ENCODE measurements at places on chromosomes 12 and 14.

DNA sequence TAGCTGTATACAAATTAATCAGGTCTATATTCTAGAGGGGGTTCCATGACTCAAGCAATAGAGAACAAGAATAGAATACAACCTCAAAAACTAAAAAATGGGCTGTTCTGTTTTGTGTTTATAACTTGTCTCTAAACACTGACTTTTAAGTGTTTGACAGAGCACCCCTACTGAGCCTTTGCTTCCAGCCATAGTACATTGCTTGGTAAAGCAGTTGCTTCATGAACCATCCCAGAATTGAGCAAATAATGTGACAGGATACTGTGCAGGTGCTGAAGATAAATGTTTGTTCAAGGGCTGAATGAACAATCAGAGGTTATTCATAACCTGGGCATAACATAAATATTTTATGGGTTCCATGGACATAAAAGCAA, 11.5 kb downstream of the SPTSSA start:
- DNase-seq: no peak

- DNase-seq: no peak
Measured at GRCh38 chr12:113974006-113974405, 7.9 kb upstream of the RBM19 start.

DNA sequence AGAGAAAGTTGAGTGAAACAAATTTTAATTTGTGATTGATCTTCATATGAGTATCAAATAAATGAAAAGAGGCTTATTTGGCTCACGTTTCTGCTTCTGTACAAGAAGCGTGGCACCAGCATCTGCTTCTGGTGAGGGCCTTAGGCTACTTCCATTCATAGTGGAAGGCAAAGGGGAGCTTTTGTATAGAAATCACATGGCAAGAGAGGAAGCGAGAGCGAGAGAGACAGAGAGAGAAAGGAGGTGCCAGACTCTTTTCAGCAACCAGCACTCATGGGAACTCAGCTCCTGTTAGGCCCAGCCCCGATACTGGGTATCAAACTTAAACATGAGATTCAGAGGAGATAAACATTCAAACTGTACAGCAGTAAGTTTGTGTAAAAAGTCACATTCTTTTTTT, 121.4 kb downstream of the SYNE2 start:
- no peak for DNase-seq

- no peak for DNase-seq
Measured at GRCh38 chr12:26471560-26471959, 276.2 kb downstream of the SSPN start.

DNA sequence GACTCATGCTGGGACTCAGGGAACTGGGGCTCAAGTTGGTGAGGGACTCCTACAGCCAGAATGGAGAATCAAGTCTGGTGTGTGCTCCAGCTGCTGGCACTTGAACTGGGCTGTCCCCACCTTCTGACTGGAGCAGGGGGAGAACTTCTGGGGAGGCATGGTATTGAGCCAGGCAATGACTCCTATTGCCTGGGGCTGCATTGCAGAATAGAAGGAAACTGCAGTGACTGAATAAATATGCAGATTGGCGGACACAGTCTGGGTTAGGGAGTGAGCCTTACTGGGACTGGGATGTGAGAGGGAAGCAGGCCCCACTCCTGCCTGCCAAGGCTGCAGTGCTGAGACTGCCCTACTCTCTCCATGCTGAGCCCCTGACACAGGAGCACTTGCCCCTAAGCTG, 8.8 kb upstream of the ZNF268 start:
- DNase-seq: no peak

Data from amygdala (tissue), 56 donors.